ENCODE measurements at places on chromosomes 2 and 18.

- no peak for DNase-seq
These were observed 48.7 kb upstream of the C1GALT1C1L start for GRCh38 chr2:43724728-43725526.

- no peak for DNase-seq
These were observed 195.5 kb upstream of the CYRIA start for GRCh38 chr2:16861111-16861510.

DNA sequence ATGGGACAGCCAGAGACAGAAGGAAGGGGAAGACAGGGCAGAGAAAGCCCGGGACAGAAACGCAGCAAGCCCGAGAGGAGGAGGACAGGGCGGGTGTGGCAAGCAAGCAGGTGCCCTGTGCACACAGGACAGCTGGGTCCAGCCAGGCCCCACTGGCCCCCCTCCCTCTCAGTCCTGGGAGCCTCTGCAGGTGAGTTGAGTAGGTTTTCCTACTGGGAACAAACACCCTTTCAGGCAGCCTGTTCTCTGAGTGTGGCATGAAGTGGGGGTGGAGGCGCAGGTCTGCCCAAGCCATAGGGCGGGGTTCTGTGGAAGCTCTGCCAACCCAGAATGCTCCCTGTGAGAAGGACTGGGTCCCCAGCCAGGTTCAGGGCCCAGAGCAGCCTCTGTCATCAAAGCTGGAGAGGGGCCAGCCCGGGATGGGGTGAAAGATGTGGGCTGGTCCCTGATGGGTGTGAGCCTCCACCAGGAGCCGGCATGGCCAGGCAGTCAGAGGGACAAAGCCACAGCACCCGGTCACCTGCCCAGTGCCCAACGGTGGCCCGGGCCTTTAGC lies 129.4 kb downstream of the TFCP2L1 start:
- DNase-seq: no peak

- no peak for DNase-seq
These were observed 193.3 kb upstream of the RBBP8 start for GRCh38 chr18:22739789-22740188.

DNA sequence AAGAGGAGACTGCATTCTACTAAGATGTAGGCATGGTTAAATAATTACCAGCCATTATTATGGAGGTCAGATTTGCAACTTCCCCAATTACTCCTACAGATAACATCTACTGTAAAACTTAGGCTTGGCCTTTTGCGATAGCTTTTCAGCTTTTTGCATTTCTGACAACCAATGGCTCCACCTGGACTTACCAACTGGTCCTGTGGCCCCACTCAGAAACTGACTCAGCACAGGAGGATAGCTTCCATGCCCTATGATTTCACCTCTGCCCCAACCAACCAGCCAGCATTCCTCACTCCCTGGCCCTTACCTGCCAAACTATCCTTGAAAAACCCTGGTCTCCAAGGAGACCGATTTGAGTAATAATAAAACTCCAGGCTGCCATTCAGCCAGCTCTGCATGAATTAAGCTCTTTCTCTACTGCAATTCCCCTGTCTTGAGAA lies 28.2 kb downstream of the TUBB6 start:
- no peak for DNase-seq

DNA sequence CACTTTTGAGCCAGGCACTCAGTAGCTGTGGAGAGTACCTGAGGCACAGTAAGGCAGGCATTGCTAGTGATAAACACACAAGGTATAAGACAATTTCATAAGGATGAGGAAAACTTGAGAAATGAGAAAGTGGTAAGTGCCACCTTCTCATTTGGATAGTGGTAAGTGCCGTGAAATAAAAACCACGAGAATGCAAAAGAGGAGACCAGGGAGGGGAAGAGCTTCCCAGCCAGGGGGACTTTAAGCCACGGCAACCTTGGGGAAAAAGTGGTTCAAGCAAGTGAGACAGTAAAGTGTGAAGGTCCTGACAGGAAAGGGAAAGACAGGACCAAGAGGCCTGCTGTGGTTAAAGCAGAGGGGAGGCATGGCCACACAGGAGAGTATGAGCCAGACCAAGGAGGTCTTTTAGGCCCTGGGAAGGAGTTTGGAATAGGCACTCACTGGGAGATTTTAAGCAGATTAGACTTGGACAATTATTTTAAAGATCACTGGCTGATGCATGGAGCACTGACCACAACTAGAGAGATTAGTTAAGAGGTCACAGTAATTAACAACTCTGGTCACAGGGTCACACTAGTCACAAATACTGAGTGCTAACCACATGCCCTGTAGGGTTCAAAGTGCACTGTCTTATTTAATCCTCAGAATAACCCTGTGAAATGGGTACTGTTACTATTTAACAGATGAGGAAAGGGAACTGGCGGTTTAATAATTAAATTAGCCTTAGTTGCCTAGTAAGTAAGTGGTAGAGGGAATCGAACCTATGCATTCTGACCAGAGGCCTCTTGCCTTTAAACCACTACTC lies 50.1 kb downstream of the THOC1 start:
- DNase-seq: no peak

- peak; percentile 19 for DNase-seq
These were observed 6.8 kb downstream of the SCTR start for GRCh38 chr2:119517433-119517832.

DNA sequence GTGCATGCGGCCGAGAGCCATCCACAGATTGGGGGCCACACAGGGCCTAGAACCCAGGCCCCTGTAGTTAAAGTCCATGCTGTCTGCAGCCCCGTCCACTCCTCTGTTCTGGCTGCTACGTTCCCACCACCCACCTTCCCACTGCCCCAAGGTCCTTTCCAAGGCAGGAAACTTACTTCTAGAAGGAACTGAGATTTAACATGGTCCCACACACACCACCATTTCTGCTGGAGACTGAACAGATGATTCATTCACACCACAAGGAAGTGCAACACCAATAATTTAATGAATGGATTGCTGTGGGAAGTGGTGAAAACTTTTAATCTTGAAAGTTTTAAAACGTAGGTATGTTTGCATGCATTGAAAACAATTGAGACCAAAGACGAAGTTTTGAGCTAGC lies 95.2 kb downstream of the LBH start:
- no peak for DNase-seq

GRCh38 chr2:144084114-144084661 lies 435.7 kb downstream of the ZEB2 start:
- DNase-seq: peak; percentile 72

- DNase-seq: no peak
These were observed 449.8 kb downstream of the NRXN1 start for GRCh38 chr2:50582164-50582563.

GRCh38 chr18:34862561-34862960 lies 152.5 kb downstream of the DTNA start:
- DNase-seq: no peak

GRCh38 chr2:182758379-182758778 lies 42.3 kb downstream of the DNAJC10 start:
- DNase-seq: no peak

DNA sequence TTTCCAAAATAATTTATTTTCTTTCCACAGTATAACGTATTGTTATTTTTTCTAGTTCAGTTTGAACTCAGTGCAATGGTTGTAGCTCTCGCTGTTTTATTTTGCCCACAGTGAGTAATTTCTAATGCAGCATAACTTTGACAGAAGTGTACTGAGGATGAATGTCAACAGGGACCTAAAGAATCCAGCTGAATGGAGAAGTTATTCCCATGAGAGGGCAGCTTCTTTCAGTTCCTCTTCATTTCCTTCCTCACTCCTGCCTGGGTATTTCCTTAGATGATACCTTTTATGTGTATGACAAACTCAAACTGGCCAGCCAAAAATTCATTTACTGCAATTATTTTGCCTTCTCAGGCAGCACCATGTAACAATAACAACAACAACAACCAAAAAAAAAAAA lies 1223.1 kb upstream of the ZEB2 start:
- DNase-seq: no peak

- no peak for DNase-seq
These were observed 56.0 kb downstream of the TMEM163 start for GRCh38 chr2:134662751-134663150.

- DNase-seq: no peak
These were observed 26.4 kb upstream of the PAX8 start for GRCh38 chr2:113305146-113305545.

DNA sequence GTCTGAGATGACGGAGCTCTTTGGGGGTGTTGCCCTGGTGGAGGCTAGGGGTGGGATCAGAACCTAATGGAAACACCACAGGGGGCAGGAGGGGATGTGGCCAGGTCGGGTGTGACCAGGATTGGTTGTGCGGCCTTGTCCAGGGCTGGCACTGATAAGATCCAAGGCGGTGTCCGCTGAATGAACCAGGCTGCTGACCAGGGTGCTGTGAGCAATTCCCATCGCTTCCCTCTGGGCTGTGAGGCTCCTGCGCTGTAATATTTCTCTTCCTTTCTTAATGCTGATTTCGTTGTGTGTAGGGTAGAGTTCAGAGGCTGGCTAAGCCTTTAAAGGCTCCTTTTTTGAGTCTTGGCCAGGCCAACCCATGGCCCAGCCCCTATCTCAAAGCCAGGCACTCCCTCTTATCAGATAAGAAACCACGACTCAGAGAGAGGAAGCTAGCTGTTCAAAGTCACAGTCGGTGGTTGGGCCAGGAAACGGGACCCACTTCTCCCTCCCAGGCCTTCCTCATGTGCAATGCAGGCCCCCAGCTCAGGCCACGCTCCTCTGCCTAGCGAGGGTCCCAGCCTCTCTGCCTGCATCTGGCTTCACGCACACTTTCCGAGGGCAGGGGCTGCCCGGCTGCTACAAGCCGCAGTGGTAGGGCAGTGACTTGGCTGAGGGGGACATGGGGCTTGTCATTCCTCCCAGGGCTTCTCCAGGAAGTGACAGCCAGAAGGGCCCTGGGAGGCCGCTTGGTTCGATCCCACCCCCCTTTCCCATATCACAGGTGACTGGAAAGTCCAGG lies 26.0 kb upstream of the FOSL2 start:
- no peak for DNase-seq

DNA sequence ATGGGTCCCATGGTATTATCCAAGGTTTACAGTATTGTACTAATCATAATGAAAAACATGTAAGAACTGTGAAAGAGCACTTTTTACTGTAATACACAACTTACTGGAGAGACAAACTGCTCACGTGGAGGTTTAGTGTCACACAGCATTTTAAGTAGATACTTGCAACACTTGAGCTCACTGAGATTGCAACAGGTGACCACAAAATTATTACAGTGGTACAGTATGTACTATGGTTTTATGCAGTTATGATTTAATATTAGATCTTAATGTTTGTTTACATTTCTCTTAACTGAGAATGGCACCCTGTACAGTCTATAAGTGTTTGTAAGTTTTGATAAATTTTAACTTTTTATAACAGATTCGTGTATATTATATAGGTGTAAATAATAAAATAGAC lies 118.6 kb upstream of the SKOR2 start:
- no peak for DNase-seq

- no peak for DNase-seq
These were observed 31.0 kb downstream of the EDAR start for GRCh38 chr2:108958002-108958401.

DNA sequence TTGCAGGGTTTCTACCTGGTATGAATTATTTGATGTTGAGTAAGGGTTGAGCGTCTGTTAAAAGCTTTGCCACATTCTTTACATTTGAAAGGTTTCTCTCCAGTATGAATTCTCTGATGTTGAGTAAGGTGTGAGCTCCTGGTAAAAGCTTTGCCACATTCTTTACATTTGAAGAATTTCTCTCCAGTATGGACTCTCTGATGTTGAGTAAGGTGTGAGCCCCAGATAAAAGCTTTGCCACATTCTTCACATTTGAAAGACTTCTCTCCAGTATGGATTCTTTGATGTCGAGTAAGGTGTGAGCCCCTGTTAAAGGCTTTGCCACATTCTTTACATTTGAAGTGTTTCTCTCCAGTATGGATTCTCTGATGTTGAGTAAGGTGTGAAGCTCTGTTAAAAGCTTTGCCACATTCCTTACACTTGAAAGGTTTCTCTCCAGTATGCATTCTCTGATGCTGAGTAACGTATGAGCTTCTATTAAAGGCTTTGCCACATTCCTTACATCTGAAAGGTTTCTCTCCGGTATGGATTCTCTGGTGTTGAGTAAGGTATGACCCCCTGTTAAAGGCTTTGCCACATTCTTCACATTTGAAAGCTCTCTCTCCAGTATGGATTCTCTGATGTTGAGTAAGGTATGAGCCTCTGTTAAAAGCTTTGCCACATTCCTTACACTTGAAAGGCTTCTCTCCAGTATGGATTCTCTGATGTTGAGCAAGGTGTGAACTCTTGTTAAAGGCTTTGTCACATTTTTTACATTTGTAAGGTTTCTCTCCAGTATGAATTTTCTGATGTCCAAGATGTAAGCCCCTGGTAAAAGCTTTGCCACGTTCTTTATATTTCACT lies 27.1 kb downstream of the ZNF519 start:
- DNase-seq: no peak

DNA sequence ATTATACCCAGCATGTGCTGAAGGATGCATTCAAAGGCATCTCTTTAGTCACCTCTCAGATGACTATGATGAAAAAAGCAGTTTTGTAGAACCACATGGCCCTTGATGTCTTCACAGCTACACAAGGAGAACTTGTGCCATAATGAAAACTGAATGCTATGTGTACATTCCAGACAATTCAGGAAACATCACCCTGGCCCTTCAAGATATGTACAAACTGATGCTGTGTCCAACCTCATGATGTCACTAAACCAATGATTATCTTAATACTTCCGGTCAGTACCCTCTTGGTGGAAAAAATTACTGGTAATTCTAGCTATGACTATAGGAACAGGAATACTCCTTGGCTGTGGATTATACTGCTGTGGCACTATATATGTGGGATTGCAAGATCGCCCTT lies 20.0 kb downstream of the DUSP11 start:
- peak; percentile 16 for DNase-seq

DNA sequence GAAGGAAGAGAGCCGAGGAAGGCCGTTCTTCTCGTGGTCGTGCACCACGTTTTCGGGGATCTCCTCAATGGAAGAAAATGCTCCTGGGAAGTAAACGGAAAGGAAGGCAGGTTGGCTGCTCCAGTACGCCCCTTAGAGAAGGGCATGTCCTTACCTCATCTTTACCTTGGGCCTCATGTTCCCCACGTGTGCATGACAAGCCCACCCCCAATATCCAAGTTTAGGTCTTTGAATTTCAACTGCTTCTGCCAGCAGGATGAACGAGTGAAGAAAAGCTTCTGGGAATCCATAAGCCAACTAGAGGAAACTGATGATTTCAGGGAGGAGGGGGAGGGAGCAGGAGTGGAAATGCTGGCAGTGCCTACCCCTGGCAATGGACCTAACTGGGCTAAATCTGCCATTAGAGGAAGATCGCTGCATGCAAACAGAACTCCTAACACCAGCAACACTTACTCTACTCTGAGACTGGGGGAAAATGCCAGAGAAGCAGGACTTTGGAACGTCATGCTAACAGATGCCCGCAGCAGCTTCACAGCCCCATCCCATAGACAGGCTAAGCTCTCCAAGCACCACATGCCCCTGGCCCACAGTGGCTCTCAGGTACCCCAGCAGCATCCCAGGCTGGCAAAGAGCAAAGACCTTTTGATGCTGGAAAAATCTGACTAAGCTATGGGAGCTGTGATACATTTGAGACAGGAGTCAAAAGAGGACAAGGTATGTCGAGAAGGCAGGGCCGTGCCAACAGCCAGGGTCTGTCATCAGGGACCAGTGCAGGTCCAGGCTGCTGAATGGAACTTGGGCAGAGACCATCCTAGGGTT lies 21.7 kb downstream of the CHST10 start:
- DNase-seq: no peak

GRCh38 chr2:123913143-123913735 lies 111.8 kb upstream of the CNTNAP5 start:
- no peak for DNase-seq

- DNase-seq: no peak
These were observed 126.1 kb downstream of the THNSL2 start for GRCh38 chr2:88296247-88296646.
